ENCODE measurements at places on chromosomes 2 and 18. TPM values are rescaled to one million over a fixed set of nuclear protein-coding genes. Genes with fewer than 3 reads are reported as not detected.

The ARL4C gene
- 90.9 TPM for polyA plus RNA-seq

The TEKT4 gene
- polyA plus RNA-seq = not detected

The WIPF1 gene
- 74.3 TPM for polyA plus RNA-seq

The STPG4 gene
- polyA plus RNA-seq = not detected

The TTC21B gene
- 6.7 TPM for polyA plus RNA-seq

The STARD6 gene
- not detected for polyA plus RNA-seq

The ATP6V1C2 gene
- polyA plus RNA-seq = not detected

The ADAM23 gene
- polyA plus RNA-seq = not detected

The COLEC11 gene
- not detected for polyA plus RNA-seq

The CNGA3 gene
- not detected for polyA plus RNA-seq

The IL36A gene
- not detected for polyA plus RNA-seq

The SLC4A3 gene
- polyA plus RNA-seq = 0.31 TPM

The IL1RL1 gene
- polyA plus RNA-seq = not detected

The CYP26B1 gene
- polyA plus RNA-seq = not detected

The C1QL2 gene
- polyA plus RNA-seq = not detected

The CNTNAP5 gene
- polyA plus RNA-seq = not detected

The IL37 gene
- polyA plus RNA-seq = not detected

The COL3A1 gene
- not detected for polyA plus RNA-seq

The ALK gene
- polyA plus RNA-seq = not detected

The FER1L5 gene
- not detected for polyA plus RNA-seq

The LGALSL gene
- not detected for polyA plus RNA-seq

The KCNJ13 gene
- not detected for polyA plus RNA-seq

The EML6 gene
- 0.79 TPM for polyA plus RNA-seq

The DYNAP gene
- polyA plus RNA-seq = not detected

The LAMA1 gene
- polyA plus RNA-seq = not detected

The MAP3K19 gene
- polyA plus RNA-seq = not detected

The CCDC150 gene
- polyA plus RNA-seq = 0.08 TPM

The SH3RF3 gene
- polyA plus RNA-seq = 0.34 TPM

The GPR45 gene
- not detected for polyA plus RNA-seq

The MC2R gene
- polyA plus RNA-seq = not detected

The CACNB4 gene
- 1.9 TPM for polyA plus RNA-seq

The QPCT gene
- polyA plus RNA-seq = 302 TPM

The RAB11FIP5 gene
- 0.64 TPM for polyA plus RNA-seq

The MEX3C gene
- 6.6 TPM for polyA plus RNA-seq

The APCDD1 gene
- polyA plus RNA-seq = 1.2 TPM

All from CD14-positive monocyte (primary cell).